ENCODE measurements at places on chromosomes 13 and 19.

GRCh38 chr19:9966448-9966847 lies 30.1 kb upstream of the OLFM2 start:
- ATAC-seq: no peak

GRCh38 chr13:48806522-48806921 lies 152.8 kb downstream of the CYSLTR2 start:
- ATAC-seq: no peak

DNA sequence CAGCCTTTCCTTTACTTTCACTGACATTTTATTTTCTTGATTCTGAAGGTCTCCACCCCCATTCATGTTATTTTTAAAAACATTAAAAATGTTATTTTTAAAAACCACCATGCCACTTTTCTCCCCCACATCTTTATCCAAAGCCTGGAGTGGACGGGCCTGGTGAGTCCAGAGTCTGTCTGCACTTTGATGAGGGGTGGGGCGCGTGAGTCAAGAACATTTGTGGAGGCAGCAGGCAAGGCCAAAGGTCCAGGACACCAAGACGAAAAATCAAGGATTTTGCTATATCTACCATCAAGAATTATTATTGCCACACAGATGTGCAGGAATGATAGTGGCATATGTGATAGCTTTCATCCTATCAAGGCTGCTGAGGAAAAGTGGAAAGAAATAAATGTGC lies 224.9 kb downstream of the FGF9 start:
- no peak for ATAC-seq

DNA sequence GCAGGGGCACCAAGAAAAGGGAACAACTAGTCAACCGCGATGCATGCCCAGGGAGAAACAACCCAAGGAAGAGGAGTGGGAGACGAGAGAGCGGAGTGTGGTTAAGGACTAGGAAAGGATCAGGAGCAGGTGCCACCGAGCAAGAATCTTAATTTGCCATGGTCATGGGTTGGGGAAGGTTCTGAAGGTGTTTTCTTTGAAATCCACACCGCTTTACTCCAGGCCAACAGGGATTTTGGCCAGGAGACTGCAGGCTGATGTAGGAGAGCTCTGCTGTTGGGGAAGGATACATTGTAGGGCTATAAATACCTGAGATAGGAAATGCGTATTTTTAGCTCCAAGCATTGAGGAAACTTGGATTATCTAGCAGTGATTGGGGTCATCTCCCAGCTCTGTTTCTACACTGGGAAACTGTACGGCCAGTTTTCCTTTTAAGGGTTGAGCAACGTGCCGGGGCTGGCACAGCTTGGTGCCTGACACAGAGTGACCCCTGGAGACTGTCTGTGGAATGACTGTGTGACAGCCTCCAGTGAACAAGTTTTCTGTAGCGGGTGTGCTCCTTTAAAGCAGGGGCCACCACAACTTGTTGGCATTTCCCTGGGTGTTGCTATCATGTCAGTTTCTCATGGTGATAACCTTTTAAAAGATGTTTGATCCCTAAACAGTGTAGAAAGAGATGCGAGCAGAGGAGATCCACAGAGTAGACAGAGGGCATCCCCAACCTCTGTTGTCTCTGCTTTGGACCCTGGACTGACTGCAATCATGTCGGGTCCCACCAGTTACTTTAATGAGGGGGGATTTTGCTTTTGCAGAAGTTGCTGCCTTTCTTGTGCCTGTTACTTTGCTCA lies 34.3 kb downstream of the ZNF536 start:
- ATAC-seq: no peak

- ATAC-seq: no peak
Measured at GRCh38 chr19:46907880-46908279, 47.1 kb downstream of the ARHGAP35 start.

GRCh38 chr13:30565658-30566057 lies 52.1 kb upstream of the USPL1 start:
- no peak for ATAC-seq

DNA sequence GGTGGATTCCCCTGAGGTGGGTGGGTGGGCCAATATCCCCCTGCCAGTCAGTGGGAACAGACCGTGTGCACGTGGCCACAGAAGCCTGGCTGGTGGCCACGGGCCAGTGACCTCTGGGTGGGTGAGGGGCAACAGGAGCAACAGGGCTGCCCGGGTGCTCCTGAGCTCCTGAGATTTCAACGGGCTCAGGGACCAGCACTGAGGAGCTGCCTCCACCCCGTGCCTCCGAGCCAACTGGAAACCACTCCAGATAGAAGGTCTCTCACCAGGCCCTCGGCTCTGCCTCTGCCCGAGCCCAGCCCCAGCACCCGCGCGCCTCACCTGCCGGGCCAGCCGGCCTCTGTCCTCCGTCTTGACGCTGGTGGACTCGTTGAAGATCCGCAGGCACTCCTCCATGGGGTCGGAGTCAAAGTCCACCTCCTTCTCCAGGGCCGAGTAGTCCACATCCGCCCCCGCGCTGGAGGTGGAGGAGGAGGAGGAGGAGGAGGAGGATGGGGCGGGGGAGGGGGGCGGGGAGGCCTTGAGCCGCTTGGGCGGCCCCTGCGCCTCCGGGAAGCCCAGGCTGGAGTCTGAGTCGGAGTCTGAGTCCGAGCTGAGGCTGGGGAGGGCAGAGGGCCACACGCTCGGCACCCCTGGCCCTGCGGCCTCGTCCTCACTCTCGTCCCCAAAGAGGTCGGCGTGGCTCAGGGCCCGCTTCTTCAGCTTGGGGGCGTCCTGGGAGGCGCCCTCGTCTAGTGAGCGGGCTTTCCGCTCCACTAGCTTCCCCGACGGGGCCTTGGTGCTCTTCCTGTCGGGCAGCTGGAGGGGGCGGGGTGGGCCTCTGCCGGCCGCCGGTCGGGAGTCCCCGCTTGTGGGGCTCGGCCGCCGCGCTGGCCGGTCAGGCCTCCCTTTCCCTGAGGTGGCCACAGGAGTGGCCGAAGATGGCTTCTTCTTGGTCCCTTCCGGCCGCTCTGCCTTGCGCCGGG lies 14.8 kb upstream of the ATP8B3 start:
- peak; percentile 15 for ATAC-seq

DNA sequence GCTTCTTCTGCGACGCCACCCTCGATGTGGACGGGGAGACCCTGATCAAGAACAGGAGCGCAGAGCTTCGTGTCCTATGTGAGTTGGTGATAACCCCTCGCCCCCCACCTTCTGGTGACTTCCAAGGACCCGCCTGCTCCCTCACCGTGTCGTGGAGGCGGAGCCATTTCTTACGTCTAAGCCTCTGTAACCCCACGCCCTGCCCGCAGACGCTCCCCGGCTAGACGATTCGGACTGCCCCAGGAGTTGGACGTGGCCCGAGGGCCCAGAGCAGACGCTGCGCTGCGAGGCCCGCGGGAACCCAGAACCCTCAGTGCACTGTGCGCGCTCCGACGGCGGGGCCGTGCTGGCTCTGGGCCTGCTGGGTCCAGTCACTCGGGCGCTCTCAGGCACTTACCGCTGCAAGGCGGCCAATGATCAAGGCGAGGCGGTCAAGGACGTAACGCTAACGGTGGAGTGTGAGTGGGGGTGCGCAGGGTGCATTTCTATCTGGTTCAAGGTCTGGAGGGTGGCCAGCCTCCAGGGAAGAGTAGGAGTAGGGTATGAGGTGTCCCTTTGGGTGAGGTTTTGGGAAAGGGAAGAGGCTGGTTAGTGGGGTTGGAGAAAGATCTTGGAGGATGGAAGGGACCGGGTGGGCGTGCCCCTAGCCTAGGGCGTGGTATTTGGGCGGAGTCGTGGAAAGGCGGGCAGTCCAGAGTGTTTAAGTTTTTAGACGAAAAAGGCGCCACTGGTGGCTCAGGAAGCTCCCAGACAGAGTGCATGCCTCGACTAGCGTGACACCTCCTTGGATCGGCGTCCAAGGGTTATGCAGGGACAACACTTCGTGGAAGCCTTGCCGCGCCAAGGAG lies 3.3 kb downstream of the ICAM5 start:
- ATAC-seq: no peak
